ENCODE measurements at places on chromosomes 5 and 9. TPM values are rescaled to one million over a fixed set of nuclear protein-coding genes. Genes with fewer than 3 reads are reported as not detected.

The RNF44 gene
- polyA plus RNA-seq, result 51.1 TPM

- no peak for DNase-seq
Observed at GRCh38 chr5:107011605-107012004, 659.1 kb downstream of the EFNA5 start.

GRCh38 chr5:72834924-72835323 is 18.5 kb downstream of the TNPO1 start:
- no peak for DNase-seq

DNA sequence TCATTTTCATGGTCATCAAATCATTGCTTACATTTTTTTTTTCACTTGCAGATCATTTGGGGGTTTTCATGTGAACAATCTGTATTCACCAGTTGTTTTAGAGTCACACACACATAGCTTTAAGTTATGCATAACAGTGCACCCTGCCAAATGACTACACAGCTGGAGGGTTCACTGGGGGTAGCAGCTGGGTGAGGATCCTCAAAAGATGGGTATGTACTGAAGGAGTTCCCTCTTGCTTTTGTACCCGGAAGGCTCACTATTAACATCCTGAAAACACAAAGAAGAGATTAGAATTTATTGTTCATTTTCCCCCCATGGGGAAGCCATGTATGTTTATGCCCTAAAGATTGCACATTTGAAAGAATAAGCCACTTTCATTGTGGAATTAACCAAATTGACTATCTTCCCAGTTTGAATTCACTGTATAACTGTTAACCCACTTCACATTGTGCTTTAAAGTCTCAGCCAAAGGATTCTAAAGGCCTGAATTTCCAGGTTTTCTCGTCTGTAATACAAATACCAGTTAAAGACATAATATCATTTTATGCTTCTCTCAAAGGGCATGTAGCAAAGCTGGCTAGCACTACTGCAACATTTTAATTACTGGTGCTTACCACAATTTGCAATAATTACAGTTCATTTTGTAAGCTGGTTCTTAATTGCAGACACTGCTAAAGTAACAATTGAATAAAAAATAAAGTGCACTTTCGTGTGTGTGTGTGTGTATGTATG is 466.4 kb upstream of the MEF2C start:
- no peak for DNase-seq

DNA sequence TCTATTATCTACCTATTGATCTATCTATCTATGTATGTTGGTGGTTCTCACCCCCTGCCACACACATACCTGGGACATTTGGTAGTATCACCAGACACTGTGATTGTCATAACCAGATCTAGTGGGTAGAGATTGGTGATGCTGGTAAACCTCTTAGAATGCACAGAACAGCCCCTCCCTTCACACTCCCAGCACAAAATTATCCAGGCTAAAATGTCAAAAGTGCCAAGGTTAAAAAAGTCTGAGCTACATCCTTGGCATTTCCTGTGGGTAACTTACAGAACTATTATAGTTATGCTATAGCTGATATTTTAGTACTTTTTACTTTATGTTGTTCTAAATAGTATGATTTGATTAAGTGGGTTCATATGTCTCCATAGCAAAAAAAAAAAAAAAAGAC is 151.0 kb downstream of the FER start:
- DNase-seq, result no peak

Data from left kidney (tissue), 8 donors.